ENCODE measurements at places on chromosomes 16 and 17. TPM values are rescaled to one million over a fixed set of nuclear protein-coding genes. Genes with fewer than 3 reads are reported as not detected.

GNG13 gene
- not detected for total RNA-seq

TVP23B gene
- total RNA-seq = 79.9 TPM

RMI2 gene
- total RNA-seq = 1.8 TPM

CACNG1 gene
- total RNA-seq = not detected

CCL7 gene
- 0.33 TPM for total RNA-seq

ZSCAN10 gene
- total RNA-seq = not detected

KRTAP9-8 gene
- not detected for total RNA-seq

CACNA1G gene
- 0.99 TPM for total RNA-seq

C16orf54 gene
- not detected for total RNA-seq

CCL1 gene
- not detected for total RNA-seq

CYGB gene
- 12.4 TPM for total RNA-seq

KRTAP1-4 gene
- not detected for total RNA-seq

CES1 gene
- total RNA-seq = 41.1 TPM

ACSM5 gene
- total RNA-seq = not detected

CPHXL2 gene
- not detected for total RNA-seq

SPIRE2 gene
- total RNA-seq = 3.8 TPM

TMIGD1 gene
- total RNA-seq = not detected

CCDC102A gene
- total RNA-seq = 13.6 TPM

C16orf96 gene
- under 0.01 TPM for total RNA-seq

TPSB2 gene
- not detected for total RNA-seq
